ENCODE measurements at places on chromosomes 7 and 10. TPM values are rescaled to one million over a fixed set of nuclear protein-coding genes. Genes with fewer than 3 reads are reported as not detected.

CD36 gene
- not detected for total RNA-seq

C7orf33 gene
- not detected for total RNA-seq

GLCCI1 gene
- 12.3 TPM for total RNA-seq

GUSB gene
- total RNA-seq = 41.8 TPM

CYP26C1 gene
- 0.05 TPM for total RNA-seq

SORCS3 gene
- total RNA-seq = not detected

AGAP5 gene
- total RNA-seq = 7.1 TPM

RBP4 gene
- not detected for total RNA-seq

AUTS2 gene
- total RNA-seq = 3.0 TPM

ABCB1 gene
- 4.5 TPM for total RNA-seq

DNA sequence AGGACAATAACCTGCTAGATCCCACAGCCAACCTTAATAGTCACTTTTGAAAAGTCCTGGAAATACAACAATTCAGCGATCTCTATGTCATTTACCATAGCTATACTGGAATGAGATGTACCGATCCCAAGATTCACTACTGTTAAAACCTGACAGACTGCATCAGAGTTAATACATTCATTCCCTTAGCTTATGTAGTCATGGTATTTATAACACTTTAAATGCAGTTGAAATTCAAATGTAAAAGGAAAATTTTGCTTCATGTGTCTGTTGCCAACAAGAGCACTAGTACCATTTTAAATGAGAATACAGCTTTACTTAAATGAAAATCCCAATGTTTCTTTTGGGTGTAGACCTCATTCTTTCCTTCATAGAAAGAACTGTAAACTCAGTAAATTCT, 11.1 kb upstream of the GGCT start:
- no peak for DNase-seq

- no peak for DNase-seq
These were observed 1619.6 kb upstream of the LRRTM3 start for GRCh38 chr10:65306201-65306600.

GRCh38 chr7:5603241-5604140, 178.0 kb downstream of the RNF216 start:
- DNase-seq = no peak

GRCh38 chr7:155231241-155231800, 66.4 kb upstream of the INSIG1 start:
- no peak for DNase-seq

- DNase-seq = no peak
These were observed 12.7 kb upstream of the CACUL1 start for GRCh38 chr10:118767297-118768040.

DNA sequence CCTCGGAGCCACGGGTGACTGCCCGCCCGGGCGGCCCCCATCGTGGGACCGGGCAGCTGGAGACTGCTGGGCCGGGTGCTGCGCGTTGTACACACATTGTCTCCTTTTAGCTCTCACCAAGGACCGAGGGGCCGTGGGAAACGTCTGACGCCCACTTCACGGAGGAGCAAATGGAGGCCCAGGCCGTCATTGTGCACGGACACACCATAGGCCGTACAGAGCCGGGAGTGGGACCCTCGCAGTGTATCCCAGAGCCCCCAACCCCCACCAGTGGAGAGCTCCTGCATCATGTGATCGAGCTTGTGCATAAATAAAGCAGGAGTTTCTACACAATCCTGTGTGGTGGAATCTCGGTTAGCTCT, 722 bp downstream of the DENND10 start:
- no peak for DNase-seq

GRCh38 chr10:48251525-48252353, 22.8 kb downstream of the FRMPD2 start:
- DNase-seq = no peak

GRCh38 chr7:44200699-44201461, at the start of gene YKT6:
TSS of gene YKT6 (plus strand) at chr7:44200978. CDS start at chr7:44201136, 158 bp downstream.
- peak; percentile 97 for DNase-seq

GRCh38 chr10:106179430-106179829, 985.1 kb downstream of the SORCS1 start:
- no peak for DNase-seq

- DNase-seq = no peak
These were observed 30.3 kb downstream of the ARID5B start for GRCh38 chr10:61931620-61932332.

- DNase-seq = no peak
These were observed 17.8 kb upstream of the MAGI2 start for GRCh38 chr7:79471283-79471682.

GRCh38 chr7:66642932-66643331, 14.3 kb downstream of the KCTD7 start:
- no peak for DNase-seq

GRCh38 chr10:115654961-115655360, 561.8 kb downstream of the ATRNL1 start:
- DNase-seq = no peak

- DNase-seq = no peak
These were observed 335.1 kb downstream of the GATA3 start for GRCh38 chr10:8389630-8390029.

- no peak for DNase-seq
These were observed 14.2 kb downstream of the RAB11FIP2 start for GRCh38 chr10:118032564-118032963.

Data from activated CD4-positive, alpha-beta T cell treated with anti-CD3 and anti-CD28 coated beads for 36 hours (primary cell).